ENCODE measurements at places on chromosomes 6 and 20.

GRCh38 chr20:15242773-15243172 lies 905.4 kb upstream of the FLRT3 start:
- no peak for DNase-seq

- no peak for DNase-seq
These were observed 6.6 kb downstream of the TDP2 start for GRCh38 chr6:24660105-24660504.

- no peak for DNase-seq
These were observed 25.8 kb upstream of the MTRF1L start for GRCh38 chr6:153028286-153028685.

DNA sequence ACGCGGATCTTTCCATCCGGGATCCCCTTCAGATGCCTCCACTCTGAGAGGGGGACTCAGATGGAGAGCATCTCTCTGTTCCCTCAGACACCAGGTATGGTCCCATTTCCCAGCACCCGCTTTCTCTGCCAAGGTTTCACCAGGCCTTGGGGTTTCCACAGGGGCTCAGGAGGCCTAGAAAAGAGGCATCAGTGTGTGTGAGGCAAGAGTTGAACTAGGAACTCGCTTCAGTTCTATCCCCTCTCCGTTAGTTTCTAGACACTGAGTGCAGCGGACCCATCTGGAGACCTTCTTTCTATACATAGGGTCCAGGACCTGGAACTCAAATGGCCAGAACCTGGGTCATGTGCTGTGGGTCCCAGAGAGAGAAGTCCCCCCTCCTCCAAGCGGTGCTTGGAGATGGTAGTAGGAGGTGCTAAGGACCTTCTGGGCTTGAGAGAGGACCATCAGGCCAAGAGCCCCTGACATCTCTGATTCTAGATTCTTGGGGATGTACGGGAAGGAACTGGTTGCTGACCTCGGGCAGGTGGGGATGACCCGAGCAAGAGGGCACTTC lies 2.1 kb downstream of the SLC12A5 start:
- DNase-seq: no peak

- DNase-seq: no peak
These were observed 25.4 kb downstream of the CDYL start for GRCh38 chr6:4801491-4802110.

DNA sequence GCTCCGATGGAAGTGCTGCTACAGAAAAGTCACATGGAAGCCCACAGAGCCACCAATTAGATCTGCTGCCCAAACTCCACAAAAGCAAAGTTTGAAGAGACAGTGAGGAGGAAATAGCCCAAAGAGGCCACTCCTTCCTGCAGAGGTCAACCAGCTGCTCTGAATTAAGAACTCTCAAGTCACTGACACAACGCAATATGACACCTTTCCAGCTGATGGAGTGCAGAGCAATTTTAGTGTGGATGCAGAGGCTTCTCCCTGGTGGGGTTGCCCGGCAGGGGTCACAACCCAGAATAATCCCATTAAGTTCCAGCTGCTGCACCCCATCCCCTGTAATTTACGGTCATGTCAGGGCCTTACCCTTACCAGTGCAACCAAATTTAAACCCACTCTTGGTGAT lies 361.9 kb upstream of the JARID2 start:
- no peak for DNase-seq

DNA sequence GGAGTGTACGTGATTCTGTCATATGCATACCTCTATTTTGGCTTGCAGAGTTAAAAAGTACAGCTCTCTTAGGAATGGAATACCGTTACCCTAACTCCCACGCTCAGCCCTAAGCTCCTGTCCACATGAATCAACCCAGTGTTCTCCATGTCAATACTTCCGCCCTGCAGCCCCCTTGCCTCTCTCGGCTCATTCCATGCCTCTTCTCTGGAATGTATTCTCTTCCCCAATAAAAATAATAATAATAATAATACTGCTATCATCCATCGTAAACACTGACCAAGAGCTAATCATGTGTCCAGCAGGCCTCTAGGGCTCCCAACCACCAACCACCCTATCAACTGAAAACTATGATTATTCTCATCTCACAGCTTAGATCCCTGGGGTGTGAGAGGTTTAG lies 100.6 kb downstream of the PREX1 start:
- no peak for DNase-seq

- DNase-seq: no peak
These were observed 655.4 kb upstream of the PTCHD4 start for GRCh38 chr6:48766349-48766748.

DNA sequence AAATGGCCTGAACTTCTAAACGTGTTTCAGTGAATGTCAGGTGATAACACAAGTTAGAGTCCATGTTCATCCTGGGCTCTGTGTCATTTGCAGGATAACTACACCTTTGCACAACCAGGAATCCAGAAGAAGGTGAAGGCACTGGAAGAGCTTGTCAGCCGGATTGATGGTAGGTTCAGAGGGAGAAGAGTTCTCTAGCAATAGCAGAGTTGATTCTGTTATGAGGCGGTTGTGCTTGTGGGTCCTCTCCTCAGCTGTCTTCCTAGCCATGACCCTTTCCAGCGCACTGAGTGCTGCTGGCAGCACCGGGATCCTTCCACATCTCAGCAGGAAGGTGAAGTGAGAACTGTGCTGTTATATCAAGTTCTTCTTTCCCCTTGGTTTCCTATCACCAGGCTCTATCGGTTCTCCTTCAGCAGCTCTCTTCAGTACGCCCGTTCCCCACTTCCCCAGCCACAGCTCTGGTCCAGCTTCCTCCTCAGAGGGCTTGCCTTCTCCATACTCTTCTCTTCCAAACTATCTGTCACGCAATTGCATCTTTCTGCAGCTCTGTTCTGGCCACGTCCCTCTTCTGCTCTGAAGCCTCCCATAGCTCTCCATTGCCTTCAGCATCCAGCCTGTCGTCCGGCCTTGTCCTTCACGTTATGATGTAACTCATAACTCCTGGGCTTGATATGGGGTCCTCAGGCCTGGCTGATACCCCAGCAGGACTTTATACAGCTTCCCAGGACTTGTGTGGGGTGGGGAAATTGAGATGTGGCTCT lies 39.9 kb upstream of the RNF8 start:
- no peak for DNase-seq

DNA sequence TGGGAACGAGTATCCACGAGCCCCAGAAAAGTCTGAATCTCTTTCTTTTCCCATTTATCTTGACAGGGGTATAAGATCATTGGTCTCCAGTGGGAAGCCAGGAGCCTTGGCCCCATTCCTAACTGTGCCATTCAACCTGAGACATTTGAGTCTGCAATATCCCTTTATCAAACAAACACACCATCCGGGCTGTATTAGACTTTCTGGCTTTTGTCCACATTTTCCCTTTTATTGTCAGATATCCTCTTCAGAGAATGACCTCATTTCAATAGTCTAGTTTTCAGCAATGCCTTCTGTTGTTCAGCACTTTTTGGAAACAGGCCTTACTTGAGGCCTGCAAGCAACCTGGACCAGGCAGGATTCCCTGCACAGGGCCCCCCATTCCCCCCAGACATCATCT lies 15.7 kb downstream of the BPIFA1 start:
- no peak for DNase-seq

DNA sequence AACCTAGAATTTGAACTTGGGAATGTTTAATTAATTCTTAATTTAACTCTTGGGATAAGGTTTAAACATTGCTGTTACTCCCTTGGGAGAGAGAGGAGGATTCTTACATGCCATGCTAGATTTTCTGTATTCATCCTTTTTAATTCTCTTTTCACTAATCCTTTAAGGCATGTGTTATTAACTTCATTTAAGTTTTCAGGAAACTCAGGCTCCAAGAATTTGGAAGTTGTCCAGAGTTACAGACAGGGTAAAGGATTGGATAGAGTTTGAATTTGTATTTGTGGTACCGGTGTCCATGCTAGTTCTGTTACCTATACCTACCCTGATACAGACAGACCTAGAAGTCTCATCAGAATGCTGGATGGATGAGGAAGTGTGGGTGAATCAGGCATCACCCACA lies 23.7 kb downstream of the DOK5 start:
- DNase-seq: no peak

GRCh38 chr6:31441365-31442267 lies 38.2 kb downstream of the MICA start:
- DNase-seq: no peak

DNA sequence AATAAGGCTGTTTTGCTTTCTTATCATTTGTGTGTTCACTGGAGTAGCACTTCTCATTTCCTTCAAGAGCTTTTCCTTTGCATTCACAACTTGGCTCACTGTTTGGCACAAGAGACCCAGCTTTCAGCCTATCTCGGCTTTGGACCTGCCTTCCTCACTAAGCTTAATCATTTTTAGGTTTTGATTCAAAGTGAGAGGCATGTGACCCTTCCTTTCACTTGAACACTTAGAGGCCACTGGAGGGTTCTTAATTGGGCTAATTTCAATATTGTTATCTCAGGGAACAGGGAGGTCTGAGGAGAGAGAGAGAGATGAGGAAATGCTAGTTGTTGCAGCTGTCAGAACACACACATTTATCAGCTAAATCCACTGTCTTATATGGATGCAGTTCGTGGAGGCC lies 82.9 kb upstream of the SCAF8 start:
- DNase-seq: no peak

- no peak for DNase-seq
These were observed 19.8 kb downstream of the NFYA start for GRCh38 chr6:41092421-41093140.

DNA sequence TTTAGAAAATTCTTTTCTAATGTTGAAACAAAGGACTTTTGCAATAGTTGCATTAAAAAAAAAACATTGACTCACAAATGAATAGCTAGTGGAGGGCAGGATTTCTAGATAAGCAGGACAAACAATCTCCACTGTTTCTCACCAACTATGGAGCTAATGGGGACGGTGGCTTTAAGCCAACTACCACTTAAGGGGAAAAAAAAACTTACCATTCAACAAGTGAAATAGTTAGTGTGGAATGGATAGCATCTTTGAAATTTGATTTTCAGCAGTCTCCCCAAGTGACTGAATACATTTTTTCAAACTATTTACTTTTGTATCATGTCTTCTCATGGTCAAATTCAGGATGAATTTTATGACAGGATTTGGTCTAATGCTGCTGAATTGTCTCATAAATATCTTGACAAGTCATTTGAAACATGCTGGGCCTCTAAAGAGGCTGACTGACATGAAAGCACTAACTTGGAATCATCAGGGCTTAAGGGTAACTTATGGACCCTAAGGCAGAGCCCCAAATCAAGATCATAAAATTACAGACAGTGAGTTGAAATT lies 100.5 kb downstream of the EYA4 start:
- no peak for DNase-seq

DNA sequence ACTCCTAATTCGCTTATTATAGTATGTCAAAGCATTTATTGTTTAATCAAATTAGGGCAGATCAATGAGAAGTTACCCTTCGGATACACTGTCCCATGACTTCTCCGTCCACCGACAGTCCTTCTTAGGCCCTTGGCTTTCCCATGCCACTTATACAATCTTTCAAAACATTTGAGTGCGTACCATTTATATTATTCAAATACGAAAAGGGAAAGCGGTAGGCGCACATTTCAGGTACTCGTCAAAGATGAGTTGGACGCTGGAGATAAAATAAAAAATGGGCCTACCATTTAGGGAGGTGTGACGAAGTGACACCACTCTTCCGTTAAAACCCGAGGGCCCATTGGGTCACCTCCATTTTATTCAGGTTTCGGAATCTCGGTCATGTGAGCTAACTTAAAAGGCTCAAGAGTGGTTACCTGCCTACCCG lies 542 bp upstream of the AFG1L start:
- DNase-seq: no peak

- DNase-seq: no peak
These were observed 15.7 kb upstream of the RPS10 start for GRCh38 chr6:34441526-34441925.

DNA sequence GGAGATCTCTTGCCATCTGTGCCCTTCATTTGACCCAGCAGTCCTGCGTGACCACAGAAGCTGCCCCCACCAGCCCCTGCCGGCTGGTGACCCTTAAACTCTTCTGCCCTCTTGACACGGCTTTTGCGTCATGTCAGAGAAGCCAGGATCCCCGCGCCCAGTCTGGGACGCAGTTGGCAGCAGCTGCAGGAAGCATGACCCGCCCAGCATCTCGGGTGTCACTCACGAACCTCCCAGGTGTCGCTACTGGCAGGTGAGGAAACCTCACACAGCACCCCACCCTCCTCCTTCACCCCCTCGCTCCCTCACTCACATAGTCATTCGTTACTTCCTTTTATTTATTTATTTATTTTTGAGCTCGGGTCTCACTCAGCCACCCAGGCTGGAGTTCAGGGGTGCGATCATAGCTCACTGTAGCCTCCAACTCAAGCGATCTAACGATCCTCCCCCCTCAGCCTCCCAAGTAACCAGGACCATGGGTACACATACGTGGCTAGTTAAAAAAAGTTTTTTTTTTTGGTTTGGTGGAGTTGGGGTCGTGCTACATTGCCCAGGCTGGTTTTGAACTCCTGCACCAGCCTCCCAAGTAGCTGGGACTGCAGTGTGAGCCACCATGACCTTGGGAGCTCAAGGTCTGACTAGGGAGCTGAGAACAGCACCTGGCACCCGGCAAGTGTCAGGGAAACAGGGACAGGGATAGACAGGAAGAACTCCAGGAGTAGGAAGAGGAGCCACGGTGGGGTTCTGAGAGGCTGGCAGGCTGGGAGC lies 14.1 kb upstream of the SPDEF start:
- no peak for DNase-seq

GRCh38 chr6:116096979-116097816 lies 3.5 kb upstream of the NT5DC1 start:
- DNase-seq: no peak

- DNase-seq: no peak
These were observed 23.4 kb upstream of the PLN start for GRCh38 chr6:118524686-118525085.

DNA sequence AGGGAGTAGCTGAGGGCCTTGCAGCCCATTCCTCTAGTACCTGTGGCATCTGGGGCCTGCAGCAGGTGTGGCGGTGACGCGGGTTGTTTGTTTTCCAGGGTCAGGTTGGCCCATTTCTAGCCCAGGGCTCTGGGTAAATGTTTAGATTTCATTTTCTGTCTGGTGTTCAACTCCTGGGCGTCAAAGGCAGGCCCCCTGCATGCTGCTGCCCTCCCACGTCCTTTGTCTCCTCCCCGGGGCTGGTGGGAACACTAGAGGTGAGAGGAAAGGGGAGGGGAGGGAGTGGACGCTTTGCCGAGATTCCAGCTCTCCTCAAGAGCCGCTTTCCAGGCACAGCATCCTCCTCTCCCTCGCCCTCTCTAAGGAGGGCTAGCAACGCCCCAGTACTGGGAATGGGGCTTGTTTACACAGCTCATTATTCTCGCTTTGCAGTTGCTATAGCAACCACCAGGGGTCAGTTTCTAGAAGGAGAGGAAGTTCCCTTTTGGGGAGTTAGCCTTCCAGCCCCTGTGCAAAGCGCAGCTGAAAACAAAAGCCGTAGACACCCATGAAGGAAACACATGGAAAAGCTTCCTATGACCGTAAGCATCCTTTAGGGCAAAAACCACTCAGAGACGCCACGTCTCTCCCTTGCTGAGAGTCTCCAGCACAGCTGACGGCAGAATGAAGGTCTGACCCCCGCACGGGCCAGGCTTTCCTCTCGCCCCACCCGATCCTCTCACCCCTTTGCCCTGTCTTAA lies 170.6 kb downstream of the LY86 start:
- no peak for DNase-seq

Data from T-helper 2 cell (primary cell).